Activated CD4-positive, alpha-beta memory T cell treated with anti-CD3 and anti-CD28 coated beads for 36 hours (primary cell): ENCODE measurements at places on chromosomes 2 and 18. TPM values are rescaled to one million over a fixed set of nuclear protein-coding genes. Genes with fewer than 3 reads are reported as not detected.

The ARID5A gene
- 266 TPM for total RNA-seq

GRCh38 chr2:74555610-74556103 is 1.1 kb downstream of the DOK1 start:
- no peak for DNase-seq

DNA sequence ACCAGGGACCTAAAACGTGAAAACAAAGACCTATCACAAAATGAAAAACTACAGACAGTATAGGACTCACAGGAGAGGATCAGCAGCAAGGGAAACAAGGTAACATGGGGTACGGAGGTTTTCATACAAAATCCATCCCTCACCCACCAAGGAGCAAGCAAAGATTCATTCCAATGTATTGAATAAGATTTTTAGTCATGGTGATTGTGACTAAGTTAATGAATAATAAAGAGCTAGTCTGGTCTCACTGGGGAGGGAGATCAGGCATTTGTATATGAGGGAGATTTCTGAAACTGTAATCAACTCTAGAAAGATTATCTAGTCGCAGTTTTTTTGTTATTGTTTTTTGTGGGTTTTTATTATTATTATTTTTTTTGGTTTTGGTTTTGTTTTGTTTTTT is 336.5 kb upstream of the MMADHC start:
- DNase-seq: no peak

DNA sequence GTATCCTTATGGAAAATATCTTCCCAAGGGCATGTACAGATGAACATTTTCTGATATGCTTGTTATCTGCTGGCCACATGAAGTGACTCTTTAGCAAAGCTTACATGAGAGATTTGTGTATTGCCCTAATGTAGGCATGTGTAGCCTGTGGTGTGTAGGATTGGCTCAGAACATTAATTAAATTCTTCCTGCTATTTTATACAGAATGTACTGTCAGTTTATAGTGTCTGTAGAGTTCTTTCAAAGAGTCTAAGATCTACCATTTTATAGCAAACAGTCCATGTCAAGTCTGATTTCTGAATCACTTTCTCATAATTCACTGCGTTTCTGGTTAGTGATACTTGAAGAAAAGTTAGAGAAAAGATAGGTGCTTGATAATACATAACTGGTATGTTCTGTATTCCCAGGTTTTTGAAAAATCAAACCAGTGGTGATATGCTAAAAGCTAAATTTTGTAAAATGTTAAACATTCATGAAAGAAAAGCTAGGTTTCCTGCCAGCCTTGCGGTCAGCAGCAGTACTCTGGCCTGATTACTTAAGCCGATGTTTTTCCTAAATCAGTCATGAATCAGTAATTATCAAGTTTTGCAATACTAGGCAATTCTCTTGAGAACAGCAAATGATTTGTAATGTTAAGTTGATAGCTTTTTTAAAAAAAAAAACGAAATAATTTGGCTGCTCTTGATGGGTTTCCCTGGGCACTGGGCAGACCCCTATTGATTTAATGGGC is 30.9 kb upstream of the EFEMP1 start:
- DNase-seq: no peak

The CYP27A1 gene
- 0.10 TPM for total RNA-seq

The TXNDC2 gene
- not detected for total RNA-seq

The GPR35 gene
- total RNA-seq: 3.4 TPM

DNA sequence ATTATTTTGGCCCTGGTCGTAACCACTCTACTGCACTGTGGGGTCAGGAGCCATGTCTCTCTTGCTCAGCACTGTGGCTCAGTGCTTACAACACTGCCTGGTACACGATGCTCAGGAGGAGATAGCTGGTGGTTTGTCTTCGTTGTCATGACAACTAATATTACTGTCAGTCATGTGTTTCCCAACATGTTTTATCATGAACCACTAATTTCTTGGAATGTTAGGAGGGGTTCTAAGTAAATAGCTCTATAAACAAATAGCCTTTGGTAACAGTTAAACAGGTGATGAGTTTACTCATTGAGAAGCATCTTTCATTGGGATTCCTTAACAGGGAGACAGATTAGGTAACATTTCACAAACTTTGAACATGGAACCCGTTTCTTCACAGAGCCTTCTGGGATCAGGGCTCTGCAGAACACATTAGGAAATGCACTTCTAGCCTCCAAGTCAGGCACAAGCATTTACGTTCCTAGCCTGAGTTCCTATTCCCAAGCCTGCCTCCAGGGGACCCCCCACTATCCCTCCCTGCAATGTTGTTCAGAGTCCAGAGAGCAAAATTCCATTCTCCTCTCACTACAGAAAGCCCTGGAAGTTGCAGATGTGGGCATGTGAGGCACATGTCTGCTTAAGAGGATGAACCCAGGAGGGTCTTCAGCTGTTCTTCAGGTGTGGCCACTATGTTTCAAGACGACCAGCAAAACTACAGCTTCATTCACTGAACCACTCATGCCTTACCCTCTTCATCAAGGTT is 6.4 kb upstream of the RBM44 start:
- DNase-seq: no peak

The BMP10 gene
- not detected for total RNA-seq

The IL36G gene
- not detected for total RNA-seq

DNA sequence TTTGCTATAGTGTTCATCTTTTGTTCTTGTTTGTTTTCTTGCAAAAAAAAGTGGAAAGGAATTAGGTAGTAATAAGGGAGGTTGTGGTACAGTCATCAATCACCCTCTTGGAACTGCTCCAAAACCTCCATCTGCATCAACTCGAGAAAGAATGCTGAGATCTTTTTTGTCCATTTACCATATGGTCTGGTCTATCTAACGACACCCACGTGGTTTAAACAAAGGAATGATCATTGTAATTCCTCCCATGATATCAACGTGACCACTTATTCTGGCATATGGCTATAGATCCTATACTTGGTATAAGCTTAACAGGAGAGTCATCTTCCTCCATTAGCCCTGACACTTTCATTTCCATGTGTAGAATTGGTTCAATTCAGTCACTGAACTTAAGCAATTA is 1025.3 kb upstream of the NXPH2 start:
- no peak for DNase-seq

The KATNAL2 gene
- total RNA-seq: 0.46 TPM

The PDCL3 gene
- total RNA-seq: 47.7 TPM

DNA sequence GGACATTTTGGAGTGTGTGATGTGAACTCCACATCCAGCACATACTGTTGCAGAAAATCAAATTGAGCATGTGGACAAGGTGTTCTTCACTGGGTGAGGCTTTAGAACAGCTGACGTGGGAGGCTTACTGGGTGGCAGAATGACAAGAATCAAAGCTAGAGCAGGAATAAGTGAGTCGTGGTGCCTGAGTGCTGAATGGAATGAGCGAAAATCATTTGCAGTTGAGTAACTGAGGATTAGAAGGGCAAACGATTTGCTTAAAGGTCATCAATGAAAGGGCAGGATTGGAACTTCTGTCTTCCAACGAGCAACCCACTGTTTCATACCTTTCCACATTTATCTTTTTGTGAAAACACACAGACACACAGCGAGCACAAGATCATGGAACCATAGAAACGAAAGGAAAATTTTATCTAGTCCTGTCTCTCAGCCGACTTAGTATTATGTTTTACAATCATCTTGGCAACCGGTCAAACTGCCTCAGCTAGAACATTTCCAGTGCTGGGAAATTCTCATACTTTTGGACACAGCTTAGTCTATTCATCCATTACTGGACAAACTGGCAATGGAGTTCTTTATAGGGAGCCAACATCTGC is 7.2 kb upstream of the DAW1 start:
- DNase-seq: no peak

DNA sequence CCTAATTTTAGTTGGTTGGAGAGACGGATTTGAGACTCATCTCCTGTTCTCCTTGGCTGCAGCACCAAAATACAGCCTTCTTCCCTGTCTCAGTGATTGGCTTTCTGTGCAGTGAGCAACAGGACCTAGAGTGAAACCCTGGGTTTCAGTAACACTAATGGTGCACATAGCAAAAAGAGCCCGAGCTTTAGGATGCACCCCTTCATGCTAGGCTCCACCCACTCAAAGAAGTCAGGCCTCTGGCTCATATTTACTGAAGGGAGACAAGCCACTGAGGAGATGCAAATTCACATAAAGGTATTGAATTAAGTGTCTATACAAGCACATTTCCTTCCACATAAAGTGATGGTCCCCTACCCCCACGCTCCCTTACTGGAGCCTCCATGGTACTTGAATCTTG is 131.9 kb upstream of the CHAC2 start:
- no peak for DNase-seq

The SETBP1 gene
- total RNA-seq: 6.4 TPM
